ENCODE measurements at places on chromosomes 13 and 19.

DNA sequence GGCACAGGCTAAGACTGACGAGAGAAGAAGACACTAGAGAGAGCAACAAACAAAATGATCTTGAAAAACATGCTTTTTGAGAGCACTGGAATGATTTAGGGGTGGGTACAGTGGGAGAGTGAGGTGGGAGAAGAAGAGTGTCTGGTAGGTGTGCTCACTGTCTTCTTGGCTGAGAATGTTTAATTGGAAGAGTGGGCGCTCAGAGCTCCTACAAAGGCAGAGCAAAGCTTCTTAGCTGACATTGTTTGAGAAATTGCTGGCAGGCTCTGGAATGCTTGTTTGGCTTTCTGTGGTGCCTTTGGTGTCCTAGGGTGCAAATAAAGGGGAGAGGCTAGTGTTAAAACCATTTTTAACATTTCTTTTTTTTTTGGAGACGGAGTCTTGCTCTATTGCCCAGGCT is 1.5 kb upstream of the LIPE start:
- DNase-seq: no peak

DNA sequence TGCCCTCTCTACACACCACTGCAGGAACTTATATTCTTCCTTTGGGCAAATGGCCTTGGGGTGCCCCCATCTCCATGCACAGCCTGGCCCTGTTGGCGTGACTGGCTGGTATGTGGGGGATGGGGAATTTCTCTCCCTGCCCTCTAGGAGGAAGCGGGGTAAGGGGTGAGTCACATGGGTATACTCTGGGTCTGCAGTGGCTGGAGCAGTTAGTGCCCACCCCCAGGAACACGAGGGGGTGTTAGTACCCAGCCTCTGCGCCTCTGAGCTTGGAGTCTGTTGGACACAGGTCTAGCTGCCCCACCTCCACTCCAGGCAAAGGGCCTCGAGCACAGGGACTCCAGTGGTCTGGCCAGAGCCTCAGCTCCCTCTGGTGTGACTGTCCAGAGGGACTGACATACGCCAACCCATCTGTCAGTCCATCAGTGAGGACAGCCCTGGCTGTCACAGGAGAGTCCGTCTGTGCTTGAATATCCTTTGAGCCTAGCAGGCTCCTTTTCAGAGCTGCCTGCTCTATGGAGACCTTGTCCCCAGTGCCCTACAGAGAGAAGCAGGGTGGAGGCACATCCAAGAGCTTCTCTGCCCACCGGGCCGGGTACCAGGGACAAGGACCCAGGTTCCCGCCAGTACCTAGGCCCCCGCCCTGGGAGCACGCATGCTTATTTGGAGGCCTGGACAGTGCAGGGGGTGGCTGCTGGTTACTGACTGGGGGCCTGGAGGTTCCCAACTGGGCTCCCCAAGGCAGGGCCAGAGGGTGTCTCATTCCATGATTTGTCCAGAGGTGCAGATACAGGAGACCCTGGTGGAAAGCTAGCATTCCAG is 66.6 kb downstream of the CHST8 start:
- no peak for DNase-seq

GRCh38 chr13:78680576-78681350 is 21.8 kb upstream of the OBI1 start:
- DNase-seq: no peak

GRCh38 chr19:17725422-17726078 is 6.3 kb downstream of the MAP1S start:
- no peak for DNase-seq

GRCh38 chr13:110444226-110444653 is 117.3 kb downstream of the RAB20 start:
- no peak for DNase-seq

DNA sequence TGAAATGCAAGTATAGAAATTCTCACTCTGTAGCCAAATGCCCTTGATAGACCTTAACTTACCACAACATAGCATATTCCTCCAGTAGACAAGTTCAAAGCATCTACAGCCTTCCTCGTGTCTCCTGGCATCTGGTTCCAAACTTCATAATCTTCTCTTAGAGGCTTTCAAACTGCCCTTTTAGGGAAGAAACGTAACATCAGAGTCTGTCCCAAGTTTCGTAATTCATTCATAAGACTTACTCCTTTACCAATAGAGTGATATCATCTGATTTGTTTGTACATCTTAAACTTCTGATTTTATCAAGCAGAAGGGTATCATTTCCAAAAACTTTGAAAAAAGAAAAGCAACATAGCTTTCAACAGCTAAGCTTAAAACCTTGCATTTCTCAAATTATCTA is 137.4 kb downstream of the SPRY2 start:
- no peak for DNase-seq

GRCh38 chr19:28500982-28501630 is 711.8 kb downstream of the UQCRFS1 start:
- DNase-seq: no peak

- no peak for DNase-seq
Measured at GRCh38 chr13:65679240-65679639, 1550.9 kb downstream of the PCDH9 start.

DNA sequence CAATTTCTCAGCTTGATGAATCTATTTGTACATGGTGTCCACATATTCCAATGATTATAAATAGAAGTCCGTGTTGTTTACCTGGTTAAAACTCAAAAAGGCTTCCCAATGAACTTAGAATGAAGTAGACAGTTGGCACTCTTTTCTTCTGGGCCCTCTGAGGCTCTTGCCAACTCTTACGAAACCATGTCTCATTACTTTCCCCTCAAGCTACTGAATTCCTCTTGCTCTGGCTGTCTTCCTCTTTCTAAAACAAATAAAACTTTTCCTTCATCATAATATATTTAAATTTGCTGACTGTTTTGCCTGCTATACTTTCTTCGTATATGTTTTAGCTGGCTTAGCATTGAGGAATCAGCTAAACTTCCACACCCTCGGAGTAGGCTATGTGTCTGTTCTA is 139.7 kb downstream of the SLITRK6 start:
- no peak for DNase-seq

All from GM04504 (cell line).